ENCODE measurements at places on chromosomes 6 and 20. TPM values are rescaled to one million over a fixed set of nuclear protein-coding genes. Genes with fewer than 3 reads are reported as not detected.

DNA sequence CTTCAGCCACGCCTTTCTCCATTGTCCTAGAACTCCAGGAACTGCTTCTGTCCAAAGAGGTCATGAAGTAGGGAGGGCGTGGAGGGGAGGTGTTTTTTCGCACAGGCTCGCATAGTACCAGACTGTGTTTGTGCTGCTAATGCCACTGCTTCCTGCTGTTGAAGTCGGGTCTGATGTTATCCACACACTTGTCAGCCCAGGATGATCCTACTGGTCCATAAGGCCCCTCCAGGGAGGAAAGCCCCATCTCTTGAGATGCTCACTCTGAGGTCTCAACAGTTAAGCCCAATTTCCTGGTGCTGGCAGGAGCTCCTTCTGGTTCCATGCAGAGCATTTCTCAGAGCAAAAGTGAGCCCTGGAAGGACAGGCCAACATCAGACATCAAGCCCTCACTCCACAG lies 65.6 kb downstream of the C6orf118 start:
- no peak for DNase-seq

DNA sequence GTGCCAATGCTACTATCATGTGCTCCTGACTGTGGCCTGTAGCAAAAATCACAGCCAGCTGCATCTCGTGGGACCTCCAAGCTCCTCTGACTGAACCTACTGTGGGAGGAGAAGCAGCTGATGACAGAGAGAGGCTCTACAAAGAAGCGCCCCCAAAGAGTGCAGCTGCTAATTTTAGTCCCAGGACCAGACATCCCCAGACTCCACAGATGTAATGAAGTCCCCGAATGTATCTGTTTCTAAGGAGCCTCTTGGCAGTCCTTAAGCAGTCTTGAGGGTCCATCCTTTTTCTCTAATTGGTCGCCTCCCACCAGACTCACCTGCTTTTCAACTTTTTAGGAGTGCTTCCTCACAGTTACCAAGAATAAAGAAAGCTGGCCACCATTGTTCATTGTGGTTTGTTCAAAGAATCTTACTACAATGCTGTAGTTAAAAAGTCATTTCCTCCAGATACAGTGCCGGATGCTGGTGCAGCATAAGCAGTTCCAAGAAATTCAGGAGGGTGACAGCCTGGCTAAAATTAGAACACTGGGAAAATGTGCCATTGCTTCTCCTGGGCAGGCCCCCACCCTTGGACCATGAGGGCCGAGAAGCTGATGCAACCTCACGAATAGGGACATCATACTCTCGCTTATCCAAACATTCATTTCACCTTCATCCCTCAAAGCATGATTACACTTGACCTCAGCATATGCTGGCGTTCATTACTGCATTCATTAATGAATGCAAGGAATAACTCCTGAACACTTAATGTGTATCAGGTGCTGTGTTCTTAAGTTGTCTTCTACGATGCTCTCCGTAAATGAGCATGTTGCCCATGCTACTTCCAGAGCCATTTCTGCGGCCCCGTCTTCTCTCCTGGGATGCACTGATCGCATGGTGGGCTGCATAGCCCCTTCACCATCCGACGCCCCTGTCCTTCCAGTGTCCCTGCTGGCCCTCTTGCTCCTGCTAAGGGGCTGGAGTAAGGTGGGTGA lies 66.4 kb downstream of the LY86 start:
- no peak for DNase-seq

DNA sequence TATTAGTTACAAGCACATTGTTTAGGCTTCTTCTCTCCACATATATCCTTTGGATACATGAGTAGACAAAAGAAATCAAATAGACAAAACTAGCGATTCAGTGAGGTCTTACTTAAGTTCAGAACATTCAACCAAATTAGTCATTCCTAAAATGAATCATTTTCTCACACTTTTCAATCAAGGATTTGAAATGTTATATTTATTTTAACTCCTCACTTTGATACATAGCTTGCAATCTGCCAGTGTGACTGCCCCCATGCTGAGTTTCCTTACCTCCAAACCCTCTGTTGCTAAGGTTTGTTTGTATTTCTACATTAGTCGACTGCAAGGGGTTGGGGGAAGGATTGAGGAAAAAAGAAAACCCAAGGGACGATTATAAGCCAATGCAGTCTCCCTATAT lies 3.5 kb upstream of the MOXD1 start:
- no peak for DNase-seq

OLIG3 gene
- polyA plus RNA-seq: not detected

DNA sequence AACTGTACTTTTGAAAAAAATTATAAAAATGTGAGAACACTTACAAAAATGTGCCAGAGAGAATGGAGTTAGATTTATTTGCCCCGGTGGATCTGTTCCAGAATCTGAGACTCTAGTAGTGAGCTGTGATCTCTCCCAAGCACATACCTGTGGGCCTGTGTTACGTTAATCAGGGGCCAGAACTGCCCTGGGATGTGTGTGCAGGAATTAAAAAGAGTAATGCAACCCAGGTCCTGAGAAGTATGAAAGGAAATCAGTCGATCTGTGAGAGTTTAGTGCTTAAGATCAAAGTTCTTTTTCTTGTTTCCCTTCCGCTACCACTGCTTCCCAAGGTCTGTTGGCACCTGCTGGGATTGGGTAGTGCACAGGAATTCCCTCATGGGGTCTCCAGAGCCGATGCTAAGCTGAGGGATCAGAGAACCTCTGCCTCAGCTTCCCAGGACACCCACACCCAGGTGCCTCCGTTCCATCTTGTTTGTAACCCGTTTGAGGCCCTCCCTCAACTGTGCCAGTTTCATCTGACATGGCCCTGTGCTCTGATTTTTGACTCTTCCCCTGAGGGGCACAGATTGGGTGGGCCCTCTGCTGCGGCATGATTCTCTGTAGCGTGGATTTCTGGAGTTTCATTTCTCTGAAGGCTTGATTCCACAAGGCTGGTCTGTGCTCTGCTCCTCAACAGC lies 87.7 kb downstream of the RREB1 start:
- no peak for DNase-seq

DNA sequence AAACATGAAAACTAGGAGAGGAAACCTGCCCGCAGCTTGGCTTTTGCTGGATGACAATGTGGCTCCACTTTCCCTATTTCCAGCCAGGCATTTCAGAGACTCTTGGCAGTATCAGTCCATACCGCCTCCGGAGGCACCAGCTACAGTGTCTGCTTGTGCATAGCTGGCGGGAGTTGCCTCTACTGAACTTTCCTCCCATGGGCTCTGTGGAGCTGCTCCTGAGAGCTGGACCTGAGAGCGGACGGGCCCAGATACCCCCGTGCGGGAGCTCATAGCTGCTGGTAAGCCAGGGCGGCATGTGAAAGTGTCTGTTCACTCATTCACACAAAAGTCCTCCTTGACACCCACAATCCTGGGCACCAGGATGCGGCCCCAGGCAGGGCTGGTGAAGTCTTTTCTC lies 130.3 kb upstream of the PMEPA1 start:
- DNase-seq: no peak

- DNase-seq: no peak
These were observed 296.5 kb upstream of the SLC35B3 start for GRCh38 chr6:8731874-8732273.

- no peak for DNase-seq
These were observed 15.6 kb downstream of the PM20D2 start for GRCh38 chr6:89161326-89162046.

- DNase-seq: no peak
These were observed 729.1 kb upstream of the HS3ST5 start for GRCh38 chr6:115071962-115072361.

TP53TG5 gene
- 0.23 TPM for polyA plus RNA-seq

GRCh38 chr20:3514012-3514642 lies 43.3 kb downstream of the ATRN start:
- DNase-seq: no peak

DNA sequence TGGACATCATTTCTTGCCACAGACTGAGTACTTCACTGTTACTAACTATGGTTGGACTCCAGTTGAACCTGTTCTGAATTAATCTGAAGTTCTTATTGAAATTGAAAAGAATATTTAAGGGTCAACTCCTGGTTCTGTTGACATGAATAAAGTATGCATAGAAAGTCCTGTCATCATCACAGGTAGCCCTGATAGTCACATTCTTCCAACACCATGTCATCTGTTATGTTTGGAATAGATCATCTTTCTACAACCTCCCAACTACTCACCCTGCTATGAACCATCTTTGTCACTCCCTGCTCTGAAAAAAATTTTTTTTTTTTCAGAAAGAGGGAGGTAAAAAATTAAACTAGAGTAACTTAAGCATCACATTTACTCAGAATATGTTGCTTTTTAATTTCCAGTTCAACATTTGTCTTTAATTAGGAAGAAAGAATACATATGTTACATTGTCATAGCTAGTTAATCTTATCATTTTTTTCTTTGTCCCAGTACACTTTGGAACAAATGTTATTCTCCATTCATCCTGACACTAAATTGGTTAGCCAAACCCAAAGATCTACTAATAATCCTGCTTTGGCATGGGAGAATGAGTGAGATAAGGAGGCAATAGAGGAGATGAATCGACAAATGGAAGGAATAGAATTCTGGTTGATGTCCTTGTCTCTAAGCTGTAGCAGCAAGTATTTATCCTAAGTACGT lies 775.1 kb upstream of the NRSN1 start:
- DNase-seq: no peak

DNA sequence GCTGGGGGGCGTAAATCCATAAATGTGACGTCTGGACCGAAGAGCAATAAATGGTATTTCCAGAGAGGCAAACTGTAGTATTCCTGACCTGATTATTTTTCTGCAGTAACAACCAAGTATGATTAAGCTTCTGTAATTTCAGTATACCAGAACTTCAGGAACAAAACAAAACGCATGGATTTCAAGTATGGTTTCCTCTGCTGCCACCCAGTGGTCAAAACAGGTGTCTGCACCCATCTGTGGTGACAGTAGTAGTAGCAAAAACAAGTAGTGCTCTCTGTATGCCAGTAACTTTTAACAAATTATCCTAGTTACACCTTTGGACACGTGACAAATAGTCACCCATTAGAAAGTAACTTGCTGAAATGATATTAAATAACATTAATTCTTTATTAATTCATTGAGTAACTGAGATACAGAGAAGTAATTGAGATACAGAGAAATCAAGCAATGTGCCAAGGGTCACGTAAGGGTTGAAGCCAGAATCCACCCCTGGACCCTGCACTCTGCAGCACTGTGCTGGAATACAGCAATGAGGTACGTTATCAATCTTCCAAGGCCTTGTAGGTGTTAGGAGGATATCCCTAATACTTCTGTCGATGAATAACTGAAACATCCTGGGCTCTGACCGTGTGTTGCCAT lies 7.9 kb downstream of the CALHM4 start:
- peak; percentile 81 for DNase-seq

NFS1 gene
- polyA plus RNA-seq: 30.2 TPM

DNA sequence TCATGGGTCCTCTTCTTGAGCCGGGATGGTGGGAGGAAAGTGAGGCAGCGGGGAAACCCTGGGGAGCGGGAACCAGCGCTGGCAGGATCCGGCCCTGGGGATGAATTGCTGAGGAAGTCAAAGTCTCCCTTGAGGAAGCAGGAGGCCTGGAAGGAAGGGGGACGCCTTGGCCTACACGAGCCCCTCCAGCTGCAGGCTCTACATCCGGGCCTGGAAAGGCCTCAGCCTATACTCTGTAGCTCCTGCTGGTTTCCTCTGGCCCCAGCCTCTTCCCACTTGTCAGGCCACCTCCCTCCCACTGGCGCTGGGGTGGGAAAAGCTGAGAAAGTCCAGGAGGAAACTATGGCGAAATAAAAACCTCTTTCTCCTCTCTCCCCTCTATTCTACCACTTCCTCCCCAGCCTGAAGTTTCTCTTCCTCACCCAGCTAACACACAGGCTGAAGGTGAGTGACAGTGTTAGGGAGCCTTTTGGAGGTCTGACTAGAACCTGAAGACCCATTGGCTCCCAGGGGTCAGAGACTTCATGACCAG lies 14.9 kb downstream of the TREML2 start:
- DNase-seq: no peak

SMLR1 gene
- polyA plus RNA-seq: 31.0 TPM

DNA sequence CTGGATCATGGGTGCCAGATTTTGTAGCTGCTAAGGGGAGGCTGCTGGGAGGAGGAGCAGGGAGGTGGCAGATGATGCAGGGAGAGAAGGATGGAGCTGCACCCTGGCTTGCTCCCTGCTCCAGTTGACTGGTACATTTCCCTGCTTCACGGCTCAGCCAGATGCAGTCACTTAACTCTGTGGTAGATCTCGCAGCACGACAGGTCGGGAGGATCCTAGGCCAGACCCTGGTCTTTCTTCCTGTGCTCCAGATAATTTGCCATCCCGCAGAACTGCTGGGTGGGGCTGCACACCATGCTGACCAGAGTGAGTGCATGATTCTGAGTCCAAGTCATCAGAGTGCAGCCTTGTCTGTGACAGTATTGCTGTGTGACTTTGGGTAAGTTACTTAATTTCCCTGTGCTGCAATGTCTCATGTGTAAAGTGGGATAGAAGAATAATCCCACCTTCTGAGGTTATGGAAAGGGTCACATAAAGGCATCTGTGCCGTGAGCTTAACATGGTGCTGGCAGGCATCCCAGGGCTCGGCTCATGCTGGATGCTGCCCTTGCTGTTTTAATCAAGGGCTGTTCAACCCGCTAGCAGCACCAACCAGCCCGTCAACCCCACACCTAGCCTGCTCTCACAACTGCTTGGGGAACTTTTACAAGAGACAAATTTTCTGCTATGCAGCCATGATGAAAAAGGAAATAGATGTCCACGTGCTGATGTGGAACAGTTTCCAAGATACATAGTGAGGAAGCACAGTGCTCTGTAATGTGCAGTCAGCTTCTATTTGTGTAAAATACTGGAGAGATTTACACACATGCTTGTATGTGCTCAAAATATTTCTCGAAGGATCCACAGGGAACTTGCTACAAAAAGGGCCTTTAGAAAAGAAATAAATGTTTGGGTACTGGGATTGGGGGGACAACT lies 257.9 kb downstream of the CDH26 start:
- DNase-seq: no peak

DNA sequence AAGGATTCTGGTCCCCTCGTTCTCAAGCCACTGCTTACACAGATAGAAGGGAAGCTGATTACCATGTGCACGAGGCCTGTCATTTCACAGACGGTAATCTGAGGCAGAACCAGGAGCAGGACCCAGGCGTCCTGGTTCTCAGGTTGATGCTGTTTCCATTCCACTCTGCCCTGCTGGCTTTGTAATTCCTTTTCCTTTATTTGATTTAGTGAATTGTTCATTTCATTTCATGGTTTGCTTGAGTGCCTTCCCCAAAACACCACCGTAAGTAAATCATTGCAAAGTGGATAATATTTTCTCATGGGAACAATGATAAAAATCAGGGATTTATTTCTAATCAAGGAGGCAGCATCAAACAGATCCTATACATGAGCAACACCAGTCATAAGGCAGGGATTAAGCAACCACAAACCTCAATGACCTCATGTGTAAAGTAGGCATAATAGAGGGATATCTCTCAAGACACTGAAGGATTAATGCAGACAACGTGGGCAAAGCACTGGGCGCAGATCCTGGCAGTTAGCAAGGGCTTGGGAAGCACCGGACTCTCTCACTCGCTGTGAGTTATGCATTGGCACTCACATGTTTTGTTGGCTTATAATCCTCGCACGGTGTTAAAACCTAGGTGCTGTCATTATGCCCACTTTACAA lies 229.5 kb upstream of the FOXQ1 start:
- DNase-seq: no peak

Measured in hepatocyte (in vitro differentiated cells).